HuH-7.5 (cell line): ENCODE measurements at places on chromosomes 3 and 15.

DNA sequence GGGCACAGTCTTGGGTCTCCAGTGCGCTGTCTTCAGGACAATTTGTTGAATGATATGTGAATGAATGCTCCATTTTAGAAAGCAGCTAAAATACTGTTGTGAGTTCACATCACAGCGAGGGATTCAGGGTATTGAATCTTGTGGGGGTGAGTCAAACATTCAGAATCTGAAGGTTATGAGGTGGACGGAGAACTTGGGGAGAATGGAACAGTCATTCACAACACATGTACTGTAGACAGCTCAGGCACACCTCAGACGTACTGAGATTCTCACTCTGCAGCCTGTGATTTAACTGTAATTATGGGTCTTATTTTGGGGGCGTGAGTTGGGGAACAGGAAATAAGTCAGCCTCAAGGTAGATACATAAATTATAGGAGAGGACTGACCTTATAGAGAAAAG lies 13.9 kb downstream of the CRYBG3 start:
- no peak for DNase-seq

DNA sequence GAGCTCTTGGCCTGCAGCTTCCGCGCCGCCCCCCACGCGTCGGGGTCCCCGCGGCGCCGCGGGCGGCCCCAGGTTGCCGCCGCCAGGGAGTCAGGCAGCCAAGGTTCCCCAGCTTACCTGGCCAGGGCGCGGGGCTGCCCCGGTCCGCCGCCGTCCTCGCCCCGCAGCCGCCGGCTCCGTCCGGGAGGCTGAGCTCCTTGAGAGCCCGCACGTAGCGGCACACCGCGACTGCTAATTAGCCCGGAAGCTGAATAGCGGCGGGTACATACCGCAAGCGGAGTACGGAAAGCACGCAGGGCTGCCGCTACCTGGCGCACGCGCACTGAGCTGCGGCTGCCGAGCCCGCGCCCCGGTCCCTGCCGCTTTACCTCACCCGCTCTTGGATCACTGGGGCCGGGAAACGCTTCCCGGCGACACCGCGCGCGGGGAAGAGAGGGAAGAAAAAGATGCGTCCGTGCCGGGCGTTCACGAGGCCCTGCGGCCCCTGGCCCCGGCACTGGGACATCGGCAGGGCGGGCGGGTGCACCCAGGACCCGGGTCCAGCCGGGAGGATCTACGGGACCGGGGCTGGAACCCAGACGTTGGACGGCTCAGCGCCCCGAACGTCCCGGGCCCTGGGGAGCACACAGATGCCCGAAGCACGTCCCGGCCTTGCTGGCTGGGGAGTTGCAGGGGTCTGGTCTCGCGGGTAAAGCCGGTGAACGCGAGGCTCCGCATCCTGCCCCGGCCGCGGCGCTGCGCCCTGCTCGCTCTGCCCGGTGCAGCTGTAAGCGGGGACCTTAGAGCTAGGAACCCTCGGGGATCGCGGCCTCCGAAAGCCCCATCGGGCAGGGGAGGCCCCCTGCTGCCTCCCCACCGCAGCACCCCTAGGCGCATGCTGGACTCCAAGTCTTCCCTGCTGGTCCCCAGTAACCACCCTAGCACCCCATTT lies at the start of gene GOLGA8B:
GOLGA8B (minus strand) TSS at position 253 of the 931 bp plus-strand sequence. CDS start 47,739 bp downstream, outside the sequence.
- DNase-seq, result peak; percentile 81

DNA sequence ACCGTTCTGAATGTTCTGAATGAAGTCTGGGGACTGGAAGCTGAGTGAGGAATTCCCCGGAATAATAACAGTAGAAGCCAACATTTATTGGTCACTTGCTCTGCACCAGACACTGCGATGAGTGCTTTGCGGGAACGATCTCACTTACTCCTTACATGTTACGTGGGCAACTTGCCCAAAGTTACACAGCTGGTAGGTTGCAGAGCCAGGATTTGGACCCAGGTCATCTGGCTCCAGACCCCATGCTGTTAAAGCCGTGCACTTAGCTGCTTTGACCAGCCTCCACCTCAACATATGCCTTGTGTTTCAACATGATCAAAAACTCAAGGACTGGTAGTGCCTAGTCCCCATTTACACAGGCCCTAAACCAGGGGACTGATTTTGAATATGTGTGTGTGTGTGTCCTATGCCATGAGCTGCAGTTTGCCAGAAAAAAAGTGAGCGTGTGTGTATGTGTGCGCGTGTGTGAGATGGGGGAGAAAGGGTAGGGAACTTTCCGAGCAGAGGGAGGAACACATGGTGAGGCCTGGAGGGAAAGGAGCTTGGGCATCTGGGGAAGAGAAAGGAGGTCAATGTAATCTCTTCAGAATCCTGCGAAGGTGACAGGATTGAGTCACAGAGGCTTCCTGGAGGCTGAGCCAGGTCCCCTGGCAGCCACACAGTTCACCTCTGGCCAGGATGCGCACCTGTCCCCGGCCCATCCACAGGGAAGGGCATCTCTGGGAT lies 28.9 kb downstream of the LINGO1 start:
- DNase-seq, result no peak

GRCh38 chr3:5757213-5757804 lies 569.8 kb downstream of the EDEM1 start:
- no peak for DNase-seq
